Omental fat pad (tissue), 4 donors: ENCODE measurements at places on chromosomes 6 and 20. TPM values are rescaled to one million over a fixed set of nuclear protein-coding genes. Genes with fewer than 3 reads are reported as not detected.
A peak's percentile ranks its signal among the peaks of the same experiment; 100 is the strongest.

The CEP85L gene
- 22.6 TPM for total RNA-seq

The CST7 gene
- total RNA-seq = 6.4 TPM

The ALDH8A1 gene
- 3.0 TPM for total RNA-seq

DNA sequence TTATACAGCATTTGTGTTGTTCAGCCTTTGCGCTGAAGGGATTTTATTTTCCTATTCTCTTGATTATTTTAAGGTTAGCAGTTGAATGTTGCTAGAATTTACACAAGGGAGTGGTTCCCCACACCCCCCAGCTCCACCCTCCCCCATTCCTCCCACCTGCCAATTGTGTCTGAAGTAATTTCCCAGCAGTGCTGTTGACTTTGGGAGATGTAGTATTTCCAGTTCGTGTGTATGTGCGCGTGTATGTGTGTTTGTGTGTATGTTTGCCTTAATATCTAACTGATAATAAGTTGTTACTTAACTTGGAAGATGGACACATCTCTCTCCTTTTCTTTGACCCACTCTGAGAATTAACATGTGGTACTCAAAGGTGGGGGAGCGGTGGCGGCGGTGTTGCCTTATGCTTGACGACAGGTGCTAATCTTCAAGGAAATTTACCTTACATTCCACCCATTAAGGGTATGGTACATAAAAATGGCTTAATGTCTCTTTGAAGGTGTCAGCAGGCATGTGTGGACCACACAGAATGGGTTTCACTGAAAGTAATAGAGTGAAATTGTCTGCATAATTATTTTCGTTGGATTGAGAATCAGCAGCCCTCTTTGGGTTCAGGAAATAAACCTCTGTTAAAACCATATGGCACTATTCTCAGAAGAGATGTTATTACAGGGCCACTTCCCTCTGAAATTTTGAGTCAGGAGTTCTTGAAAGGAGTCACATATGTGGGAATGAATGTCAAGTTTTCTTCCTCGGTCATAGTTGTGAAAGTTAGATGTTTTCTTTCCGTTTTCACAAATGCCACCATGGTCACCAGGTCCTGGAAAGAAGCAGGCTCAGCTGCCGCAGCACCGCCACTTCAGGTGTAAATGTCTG, 95.6 kb upstream of the SUPT3H start:
- DNase-seq = no peak

DNA sequence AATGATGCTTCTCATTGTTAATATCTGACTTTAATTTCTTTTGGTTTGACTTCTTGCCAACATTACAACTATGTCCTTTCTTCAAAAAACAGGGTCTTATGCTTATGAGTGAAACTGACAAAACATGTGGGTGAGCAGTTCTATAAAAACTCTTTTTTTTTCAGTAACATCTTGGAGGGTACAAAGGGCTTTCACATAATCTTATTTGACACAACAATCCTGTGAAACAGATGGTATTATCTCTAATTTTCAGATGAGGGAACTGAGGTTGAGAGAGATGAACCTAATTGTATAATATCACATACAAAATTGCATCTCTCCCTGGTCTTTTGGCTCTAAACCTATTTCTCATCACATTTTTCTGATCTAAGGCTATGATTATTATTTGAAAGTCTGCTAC, 38.3 kb downstream of the MAPK14 start:
- DNase-seq = no peak

DNA sequence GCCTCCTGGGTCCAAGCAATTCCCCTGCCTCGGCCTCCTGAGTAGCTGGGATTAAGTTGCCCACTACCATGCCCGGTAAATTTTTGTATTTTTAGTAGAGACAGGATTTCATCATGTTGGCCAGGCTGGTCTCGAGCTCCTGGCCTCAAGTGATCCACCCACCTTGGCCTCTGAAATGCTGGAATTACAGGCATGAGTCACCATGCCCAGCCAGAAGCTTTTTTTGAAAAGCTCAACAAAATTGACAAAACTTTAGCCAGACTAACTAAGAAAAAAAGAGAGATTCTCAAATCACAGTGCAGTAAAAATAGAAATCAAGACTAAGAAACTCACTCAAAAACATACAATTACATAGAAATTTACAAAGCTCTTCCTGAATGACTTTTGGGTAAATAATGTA, 420.6 kb downstream of the COL12A1 start:
- DNase-seq = no peak

GRCh38 chr20:41938353-41938752, 320.2 kb upstream of the CHD6 start:
- no peak for DNase-seq

GRCh38 chr6:158002951-158003853, 21.5 kb downstream of the SYNJ2 start:
- no peak for DNase-seq

- DNase-seq = peak; percentile 76
Observed at GRCh38 chr6:20534295-20535262, at the start of gene CDKAL1. CDKAL1 (plus strand) TSS chr6:20534457; CDS start chr6:20546351, 11,894 bp downstream.

- DNase-seq = no peak
Observed at GRCh38 chr6:121651420-121651819, 216.0 kb downstream of the GJA1 start.
